ENCODE measurements at places on chromosomes 7 and 10.

DNA sequence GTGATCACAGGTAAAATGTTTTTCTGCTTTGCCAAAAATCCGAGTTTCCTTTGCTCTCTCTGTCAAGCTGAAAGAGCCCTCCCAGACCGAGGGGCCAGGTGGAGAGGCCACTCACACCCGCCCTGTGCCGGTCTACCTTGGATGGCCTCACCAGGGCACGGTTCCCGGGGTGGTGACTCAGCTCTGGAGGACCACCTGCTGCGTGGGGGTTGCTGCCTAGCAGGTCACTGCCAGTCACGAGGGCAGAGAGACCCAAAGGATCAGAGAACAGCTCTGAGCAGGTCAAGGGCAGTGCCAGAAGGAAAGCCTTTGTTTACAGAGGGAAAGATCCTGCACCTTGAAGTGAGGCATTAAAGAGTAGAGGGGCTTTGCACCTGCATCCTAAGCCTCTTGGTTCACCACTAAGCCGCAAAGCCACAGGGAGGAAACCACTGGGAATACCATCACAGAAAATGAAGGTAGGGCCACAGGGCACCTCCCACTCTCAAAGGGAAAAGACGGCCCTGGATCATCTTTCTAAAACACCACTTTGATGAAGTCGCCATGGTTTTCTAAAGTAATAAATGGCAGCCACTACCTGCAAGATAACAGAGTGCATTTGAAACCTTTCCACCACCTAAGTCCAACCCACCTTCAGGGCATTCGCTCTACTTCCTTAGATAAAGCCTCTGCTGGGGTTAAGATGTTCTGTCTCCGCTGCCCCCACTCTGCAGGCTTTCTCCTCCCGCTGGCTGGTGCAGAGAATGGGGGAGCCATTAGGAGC is 160.3 kb upstream of the KLF14 start:
- peak; percentile 54 for DNase-seq

GRCh38 chr10:61028861-61029361 is 84.9 kb upstream of the RHOBTB1 start:
- DNase-seq: no peak

DNA sequence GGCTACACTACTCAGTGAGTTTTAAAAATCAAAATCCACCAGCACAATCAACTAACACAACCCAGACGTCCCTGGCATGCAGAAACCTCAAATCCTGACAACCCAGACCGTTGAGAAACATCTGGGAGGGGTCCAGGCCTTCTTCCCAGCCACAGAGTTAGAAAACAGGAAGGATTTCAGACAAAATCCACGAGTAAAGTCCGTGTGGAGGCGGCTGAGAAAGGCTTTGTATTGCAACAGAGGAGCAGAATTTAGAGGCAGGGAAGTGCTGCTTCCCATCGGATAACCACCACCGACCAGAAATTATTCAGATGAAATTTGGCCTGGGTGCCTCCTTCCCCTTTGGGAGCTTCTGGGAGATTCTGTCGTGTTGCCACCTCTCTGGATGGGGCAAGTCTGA is 61.5 kb downstream of the TNS3 start:
- peak; percentile 86 for DNase-seq

DNA sequence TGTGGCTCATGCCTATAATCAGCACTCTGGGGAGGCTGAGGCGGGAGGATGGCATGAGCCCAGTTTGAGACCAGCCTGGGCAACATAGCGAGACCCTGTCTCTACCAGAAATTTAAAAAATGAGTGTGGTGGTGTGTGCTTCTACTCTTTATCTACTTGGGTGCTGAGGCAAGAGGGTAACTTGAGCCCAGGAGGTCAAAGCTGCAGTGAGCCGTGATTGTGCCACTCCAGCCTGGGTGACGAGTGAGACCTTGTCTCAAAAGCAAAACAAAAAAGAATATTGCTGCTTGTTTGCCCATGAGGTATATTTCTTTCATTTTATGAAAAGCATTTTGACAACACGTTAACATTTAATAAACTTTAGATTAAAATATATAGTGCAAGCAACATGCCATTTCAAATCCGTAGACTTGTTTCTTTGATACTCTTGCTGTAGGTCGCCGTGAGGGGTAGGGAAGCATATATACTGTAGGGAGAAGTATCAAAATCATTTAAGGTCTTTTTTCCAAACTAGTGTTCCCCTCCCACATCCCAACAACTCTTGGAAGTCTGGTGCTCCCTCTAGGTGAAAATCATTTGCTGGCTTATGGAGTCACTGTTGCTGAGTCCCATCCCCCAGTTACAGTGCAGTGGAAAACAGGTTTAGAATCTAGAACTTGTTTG is 4.3 kb upstream of the LSMEM1 start:
- DNase-seq: no peak

- peak; percentile 28 for DNase-seq
These were observed 52.2 kb downstream of the IGF2BP3 start for GRCh38 chr7:23418046-23418445.

DNA sequence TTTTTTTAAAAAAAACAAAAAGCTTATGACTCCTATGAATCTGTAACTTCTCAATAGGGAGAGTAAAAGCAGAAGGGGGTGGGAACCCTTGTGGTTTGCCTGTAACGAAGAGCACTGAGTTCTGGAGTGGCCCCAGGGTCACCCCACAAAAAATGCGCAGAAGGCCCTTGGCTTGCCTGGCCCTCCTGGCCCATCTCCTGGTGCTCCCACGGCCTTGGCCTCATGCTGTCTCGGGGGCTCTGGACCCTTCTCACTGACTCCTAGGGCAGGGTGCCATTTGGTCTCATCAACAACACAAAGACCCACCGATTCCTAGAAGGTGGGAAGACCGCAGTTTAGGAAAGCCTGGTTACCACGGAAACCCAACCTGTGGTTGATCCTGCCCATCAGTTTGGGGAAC is 40.8 kb downstream of the ZNF467 start:
- no peak for DNase-seq

DNA sequence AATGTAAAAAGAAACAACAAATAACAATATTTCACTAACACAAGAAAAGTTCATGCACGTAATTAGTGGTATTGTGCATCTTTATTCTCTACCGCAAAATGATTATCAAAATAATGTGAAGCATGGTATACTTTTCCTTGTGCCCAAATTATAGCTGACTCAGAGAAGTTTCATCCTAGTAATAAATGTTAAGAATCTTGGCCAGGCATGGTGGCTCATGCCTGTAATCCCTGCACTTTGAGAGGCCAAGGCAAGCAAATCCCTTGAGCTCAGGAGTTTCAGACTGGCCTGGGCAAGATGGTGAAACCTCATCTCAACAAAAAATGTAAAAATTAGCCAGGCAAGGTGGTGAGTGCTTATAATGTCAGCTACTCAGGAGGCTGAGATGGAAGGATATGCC is 105.0 kb downstream of the KMT2C start:
- no peak for DNase-seq

- no peak for DNase-seq
These were observed 1.4 kb upstream of the PPP1R3C start for GRCh38 chr10:91634246-91634645.

DNA sequence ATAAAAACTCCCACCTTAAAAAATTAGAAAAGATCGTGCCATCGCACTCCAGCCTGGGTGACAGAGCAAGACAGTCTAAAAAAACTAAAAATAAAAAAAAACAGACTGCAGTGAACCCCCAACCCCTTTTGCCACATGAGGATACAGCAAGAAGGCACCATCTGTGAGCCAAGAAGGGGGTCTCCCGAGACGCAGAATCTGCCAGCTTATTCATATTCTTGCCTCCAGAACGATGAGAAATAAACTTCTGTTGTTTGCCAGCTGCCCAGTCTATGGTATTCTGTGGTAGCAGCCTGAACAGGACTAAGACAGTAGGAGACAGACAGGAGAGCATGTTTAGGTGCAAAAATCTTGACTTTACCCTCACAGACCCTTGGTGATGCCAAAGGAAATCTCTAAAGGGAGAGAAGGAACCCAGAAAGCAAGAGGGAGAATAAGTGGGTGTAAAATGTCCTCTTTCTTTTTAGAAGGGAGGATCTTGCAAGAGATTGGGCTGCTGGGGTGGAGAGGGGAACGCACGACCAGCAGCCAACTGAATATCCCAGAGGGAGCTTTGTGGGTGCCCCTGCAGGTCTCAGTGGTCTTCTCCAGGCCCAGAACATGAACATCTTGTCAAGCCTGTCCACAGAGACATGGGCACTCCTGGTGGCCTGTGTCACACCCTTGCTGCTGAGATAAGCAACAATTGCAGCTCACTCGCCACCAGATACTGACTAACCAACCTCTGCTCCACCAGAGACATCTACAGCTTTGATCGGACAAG is 400.7 kb upstream of the FOXK1 start:
- DNase-seq: no peak

DNA sequence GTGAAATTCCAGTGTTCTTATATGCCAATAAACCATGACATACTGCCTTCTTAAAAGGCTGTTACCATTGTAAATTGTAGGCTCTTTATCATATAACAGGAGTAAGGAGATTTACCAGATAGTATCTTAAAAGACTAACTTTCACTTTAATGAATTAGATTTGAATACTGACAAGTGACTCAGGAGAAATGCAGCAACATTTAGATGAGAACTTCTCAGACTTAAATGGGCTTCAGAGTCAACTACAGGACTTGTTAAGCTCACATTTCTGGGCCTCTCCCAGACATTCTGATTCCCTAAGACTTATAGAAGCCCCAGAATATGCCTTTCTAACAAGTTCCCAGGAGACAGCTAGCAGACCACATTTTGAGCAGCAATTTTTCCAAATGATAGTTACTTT is 466.3 kb downstream of the ARL4A start:
- no peak for DNase-seq
